ENCODE measurements at places on chromosomes 1 and 21.

DNA sequence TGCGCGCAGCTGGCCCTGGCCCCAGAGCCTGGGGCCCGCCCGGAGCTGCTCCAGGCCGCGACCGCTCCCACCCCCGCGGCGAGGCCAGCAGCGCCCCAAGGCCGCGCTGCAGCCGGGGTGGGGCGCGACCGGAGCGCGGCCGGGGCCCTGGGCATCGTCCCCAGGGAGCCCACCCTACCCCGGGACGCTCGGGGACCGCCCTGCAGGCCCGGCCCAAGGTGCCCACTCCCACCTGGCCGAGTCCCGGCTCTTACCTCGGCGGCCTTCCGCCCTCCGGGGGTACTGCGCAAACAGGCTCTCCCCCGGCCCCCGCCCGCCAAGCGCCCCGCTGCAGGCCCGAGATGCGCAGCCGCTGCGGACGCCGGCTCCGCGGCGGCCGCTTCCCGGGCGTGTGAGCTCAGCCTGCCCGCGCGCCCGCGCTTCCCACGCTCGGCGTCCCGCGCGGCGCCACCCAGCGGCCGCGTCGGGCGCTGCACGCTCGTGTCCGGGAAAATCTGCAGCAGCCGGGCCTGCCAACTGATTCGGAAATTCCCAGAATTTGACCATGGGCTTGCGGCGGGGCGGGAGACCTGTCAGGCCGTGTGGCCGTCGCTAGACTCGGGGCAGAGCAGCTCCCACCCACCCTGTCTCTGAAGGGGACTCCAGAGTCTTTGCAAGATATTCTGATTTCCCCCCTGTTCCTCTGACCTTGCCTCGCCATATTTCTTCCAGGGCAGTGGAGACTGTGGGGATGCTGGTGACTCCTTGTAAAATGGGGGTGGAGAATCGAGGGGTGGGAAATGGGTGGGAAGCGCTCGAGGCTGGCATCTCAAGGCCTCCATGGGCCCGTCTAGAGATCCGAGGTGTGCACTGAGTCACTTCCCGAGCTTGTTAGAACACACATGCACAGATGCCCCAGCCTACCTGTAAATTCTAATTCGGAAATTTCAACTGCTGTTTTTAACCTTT lies 41.9 kb downstream of the CD34 start:
- peak; percentile 84 for DNase-seq

- DNase-seq = no peak
Measured at GRCh38 chr1:83546874-83547273, 452.1 kb downstream of the TTLL7 start.

DNA sequence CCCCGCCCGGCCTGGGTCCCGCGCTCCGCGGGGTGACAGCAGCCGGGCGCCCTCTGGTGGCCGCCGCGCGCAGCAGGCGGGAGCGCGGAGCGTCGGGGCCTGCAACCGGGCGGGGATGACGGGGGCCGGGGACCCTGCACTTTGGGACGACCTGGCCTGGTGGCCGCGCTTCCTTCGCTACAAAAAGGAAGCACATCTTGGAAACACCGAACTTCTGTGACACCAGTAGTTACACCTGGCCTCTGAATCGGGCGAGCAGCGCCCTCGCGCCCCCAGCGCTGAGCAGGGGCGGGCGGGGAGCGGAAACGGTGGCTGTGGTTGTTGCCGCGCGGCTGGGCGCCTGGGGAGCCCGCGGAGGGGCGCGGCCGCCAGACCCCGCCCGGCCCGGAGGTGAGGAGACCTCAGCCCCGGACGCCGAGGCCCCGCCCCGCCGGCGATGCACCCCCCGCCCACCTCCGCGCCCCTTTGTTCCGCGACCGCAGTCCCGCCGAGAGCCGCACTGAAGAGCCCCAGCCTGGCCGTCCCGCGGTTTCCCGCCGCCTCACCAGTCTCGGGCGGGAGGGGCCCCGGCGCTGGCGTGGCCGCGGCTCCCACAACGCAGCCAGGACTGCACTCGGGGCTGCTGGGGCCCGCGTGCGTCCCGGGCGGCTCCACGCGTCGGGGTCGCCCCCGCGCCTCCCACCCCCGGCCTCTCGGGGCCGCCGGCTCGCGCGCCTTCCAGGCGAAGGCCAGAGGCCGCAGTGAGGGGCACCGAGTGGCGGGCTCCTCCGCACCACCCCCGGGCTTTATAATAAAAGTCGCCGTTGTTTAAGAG lies 59.3 kb downstream of the H3-3A start:
- no peak for DNase-seq

- no peak for DNase-seq
Measured at GRCh38 chr1:240946926-240947325, 335.0 kb upstream of the GREM2 start.

DNA sequence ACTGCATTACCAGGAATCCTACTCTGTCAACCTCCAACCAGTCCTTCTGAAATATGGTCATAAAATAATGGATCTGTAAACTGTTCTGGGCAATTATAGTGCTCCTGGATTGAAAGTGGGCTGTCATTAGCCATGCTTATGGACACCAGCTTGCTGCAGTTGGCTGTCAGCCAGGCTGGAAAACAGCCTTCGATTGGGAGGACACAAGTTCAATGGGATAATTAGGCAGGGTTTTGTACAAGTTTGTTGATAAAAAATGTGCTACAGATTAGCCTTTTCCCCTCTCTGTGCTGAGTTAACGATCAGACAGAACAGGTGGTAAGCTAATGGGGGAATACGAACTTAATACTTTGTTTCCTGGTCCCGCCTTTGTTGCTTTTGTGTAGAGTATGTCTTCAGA lies 413.9 kb downstream of the DUSP10 start:
- no peak for DNase-seq

- no peak for DNase-seq
Measured at GRCh38 chr1:229025576-229025975, 245.3 kb upstream of the RAB4A start.

- DNase-seq = no peak
Measured at GRCh38 chr1:84347932-84348555, 46.5 kb downstream of the SAMD13 start.

- no peak for DNase-seq
Measured at GRCh38 chr1:3226191-3226590, 157.2 kb downstream of the PRDM16 start.

- DNase-seq = no peak
Measured at GRCh38 chr1:38178216-38178615, 131.6 kb upstream of the POU3F1 start.

GRCh38 chr1:84164567-84165021 lies 20.5 kb downstream of the PRKACB start:
- DNase-seq = no peak

DNA sequence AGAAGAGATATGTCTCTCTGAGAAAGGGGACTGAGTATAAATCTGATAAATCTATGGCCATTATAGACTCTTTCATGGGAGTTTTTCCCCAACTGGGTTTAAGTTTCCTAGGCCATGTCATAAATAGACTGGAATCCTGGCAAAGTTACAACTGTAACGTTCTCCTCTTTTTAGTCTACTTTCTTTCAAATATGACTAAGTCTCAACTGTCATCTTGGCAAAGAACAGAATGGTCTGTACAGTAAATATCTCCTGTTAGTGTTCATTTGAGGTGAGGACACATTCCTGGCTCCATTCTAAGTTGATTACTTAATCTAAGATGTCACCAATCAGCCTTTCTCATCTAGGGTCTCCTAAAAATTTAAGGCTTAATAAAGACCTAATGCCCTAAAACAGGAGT lies 300.5 kb downstream of the BRINP2 start:
- no peak for DNase-seq

- peak; percentile 67 for DNase-seq
Measured at GRCh38 chr1:58782178-58783089, 1.4 kb downstream of the JUN start.

GRCh38 chr1:205510308-205510950 lies 6.0 kb downstream of the CDK18 start:
- DNase-seq = no peak
